Frontal cortex (tissue), 4 donors: ENCODE measurements at places on chromosomes 1 and 21.

DNA sequence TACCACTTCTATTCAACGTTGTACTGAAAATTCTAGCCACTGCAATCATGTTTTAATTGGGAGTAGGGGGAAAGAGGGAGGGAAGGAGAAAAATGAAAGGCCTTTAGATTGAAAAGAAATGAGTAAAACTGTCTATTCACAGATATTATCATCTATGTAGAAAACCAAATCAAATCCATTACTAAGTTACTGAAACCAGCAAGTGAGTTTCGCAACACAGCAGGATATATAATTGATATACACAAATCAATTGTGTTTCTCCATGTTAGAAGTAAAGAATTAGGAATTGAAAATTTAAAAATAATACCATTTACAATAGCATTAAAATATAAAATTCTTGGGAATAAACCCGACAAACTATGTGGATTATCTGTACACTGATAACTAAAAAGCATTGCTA lies 19.2 kb downstream of the SFT2D2 start:
- DNase-seq = no peak

DNA sequence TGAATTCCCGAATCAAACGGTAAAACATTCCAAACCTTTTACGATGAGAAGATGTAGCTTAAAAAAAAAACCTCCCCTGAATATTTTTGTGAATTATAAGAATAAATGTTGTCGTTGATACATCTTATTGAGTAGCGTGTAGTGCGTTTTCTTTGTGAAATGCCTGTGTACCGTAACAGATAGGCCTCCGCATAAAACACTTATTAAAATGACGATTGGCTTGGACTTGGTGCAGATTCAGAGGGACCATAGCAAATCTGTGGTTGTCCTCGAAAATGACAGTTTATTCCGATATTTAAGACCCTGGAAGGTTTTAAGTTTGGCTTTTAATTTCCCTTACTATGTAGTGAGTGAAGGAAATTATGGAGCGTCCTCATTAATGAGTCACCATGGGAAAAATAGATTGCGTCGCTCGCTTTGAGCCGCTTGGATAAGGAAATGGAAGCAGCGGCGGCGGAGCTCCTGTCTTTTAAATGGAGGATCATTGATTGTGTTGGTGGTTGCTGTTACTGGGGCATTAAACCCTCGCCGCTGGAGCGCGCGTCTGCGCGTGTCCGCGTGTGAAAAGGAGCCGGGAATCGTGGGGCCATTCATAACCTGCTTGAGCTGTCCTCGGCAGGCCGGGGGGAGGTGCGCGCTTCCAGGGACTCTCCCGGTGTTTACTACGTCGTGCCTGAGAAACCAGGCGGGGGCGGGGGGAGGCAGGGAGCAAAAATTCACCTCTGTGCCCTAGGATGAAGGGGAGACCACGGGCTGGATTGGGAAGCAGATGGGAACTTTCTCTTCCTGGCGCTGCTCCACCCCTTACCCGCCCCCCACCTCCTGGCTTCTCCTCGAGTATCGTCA lies 1.6 kb downstream of the SPEN start:
- no peak for DNase-seq

DNA sequence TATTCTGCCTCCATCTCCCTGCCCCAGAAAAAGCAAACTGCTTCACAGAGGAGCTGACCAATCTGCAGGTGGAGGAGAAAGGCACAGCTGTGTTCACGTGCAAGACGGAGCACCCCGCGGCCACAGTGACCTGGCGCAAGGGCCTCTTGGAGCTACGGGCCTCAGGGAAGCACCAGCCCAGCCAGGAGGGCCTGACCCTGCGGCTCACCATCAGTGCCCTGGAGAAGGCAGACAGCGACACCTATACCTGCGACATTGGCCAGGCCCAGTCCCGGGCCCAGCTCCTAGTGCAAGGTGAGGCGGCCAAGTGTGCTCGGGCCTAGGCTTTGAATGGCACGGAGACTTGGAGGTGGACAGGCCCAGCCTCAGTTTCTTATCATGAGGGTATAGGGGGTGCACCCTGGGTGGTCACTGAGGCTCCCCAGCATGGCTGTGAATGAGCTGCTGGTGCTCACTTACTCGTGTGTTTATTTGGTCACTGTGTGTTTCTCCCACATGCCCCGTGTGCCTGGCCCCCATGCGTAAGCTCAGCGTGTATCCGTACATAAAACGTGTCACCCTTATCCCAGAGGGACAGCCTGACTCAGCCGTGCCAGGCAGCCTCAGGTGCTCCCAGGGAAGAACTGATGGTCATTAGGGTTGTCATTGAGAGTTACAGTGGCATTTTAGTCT lies 75.8 kb downstream of the OBSCN start:
- DNase-seq = no peak

GRCh38 chr1:58418283-58419228 lies 128.0 kb downstream of the OMA1 start:
- no peak for DNase-seq

- DNase-seq = no peak
Measured at GRCh38 chr1:6880951-6881690, 95.9 kb downstream of the CAMTA1 start.
